ENCODE measurements at places on chromosomes 12 and 14.

DNA sequence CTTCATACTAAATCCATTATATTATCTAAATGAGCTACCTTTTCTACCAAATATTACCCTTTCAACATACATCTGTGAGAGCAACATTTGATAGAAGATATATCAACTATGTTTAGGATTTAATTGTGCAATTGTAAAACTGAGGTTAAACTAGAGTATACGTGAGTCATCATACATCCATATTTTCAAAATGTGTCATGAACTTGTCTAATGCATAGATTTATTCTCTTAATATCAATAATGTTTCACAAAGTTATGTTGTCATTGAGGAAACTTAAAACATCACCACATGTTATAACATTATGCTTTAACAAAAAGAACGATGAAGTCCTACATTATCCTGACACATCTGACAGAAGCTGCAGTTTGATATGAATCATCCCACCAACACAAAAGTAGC lies 645.5 kb upstream of the NOVA1 start:
- no peak for DNase-seq

DNA sequence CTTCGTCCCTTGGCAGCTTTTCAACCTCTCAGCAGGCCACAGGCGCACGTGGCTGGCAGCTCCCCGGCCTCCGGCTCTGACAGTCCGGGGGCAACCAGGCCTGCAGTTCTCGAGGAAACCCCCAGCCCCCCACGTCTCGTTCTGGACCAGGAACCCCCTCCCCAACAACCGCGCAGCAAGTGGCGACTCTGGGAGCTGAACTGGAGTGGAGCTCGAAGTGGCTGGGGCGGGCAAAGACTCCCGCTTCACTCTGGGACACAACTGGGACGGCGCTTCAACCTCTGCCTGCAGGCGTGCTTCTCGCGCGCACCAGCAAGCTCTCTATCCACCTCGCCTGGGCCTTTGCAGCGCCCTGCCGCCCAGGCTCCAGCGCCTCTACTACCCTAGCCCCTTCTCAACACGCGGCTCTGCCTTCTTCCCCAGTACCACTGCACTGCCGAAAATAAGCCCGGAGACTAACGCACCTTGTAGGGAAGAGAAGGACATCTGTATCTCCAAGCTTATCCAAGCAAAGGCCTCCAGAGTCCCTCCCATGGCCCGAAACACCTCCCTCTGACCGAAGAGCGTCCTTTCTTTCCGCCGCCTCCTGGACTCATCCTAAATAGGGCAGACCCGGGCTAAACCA lies 2.4 kb upstream of the NKX2-1 start:
- DNase-seq = no peak

- peak; percentile 9 for DNase-seq
Measured at GRCh38 chr12:40515041-40515816, 177.0 kb upstream of the CNTN1 start.

DNA sequence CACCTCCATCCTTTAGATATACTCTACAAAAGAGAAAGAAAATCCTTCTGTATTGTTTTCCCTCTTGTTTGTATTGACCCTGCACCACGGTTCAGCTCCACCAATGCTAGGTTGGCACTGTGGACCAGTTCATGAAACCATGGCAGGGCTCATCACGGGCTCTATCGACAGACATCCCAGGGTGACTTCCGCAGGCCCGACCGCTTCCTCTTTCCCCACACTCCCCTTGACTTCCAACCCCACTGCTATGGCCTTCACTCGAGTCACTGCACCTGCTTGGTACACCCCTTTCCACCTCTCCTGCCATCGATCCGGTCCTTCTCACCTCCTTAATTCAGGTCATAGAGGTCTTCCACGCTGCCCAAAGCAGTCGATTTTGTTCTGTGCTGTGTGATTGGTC lies 21.2 kb upstream of the AKAP5 start:
- no peak for DNase-seq

GRCh38 chr12:77521508-77522115 lies 309.1 kb upstream of the NAV3 start:
- DNase-seq = peak; percentile 72

- DNase-seq = no peak
Measured at GRCh38 chr14:69685218-69685616, 73.8 kb downstream of the SUSD6 start.

DNA sequence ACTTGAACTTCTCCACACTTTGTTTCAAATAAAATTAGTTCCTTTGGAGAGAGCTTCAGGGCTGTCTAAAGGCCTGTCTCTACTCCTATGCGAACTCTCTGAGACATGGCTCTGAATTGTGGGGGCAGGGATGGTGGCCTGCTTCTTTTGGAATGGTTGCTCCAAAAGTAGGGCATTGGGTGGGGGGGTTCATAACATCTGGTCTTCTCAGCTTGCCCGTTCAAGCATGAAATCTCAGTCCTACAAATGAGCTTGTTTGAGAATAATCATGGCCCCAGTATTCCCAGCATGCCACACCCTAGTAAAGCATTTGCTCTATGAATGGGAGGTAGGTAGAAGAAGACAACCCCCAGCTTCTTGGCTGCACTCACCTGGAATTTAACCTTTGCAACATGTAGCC lies 6.7 kb downstream of the GPR135 start:
- no peak for DNase-seq

DNA sequence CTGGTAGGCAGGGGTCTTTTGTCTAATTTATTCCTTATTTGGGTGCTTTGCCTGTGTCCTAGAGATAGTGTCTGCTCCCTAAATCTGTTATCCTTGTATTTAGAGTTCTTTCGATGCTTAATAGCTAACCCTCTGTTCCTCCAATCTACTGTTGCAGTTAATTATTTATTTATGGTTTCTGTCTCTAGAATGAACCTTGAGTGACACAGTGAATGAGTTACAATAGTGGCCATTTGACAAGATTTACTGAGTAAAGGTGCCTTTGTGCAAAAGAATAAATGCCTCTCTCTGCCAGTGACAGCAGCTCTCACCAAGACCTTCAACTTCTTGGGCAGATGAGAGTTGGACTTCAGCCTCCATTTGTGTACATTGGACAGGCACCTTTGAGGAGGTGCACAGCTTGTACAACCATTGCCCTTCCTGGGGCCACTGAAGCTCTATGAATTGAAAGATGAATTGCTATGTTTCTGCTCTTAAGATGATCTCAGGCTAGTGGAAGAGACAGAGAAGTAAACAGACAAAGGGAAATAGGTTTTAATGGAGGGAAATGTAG lies 165.9 kb downstream of the DERA start:
- no peak for DNase-seq

GRCh38 chr14:38991299-38991698 lies 111.7 kb downstream of the SEC23A start:
- no peak for DNase-seq

- DNase-seq = peak; percentile 58
Measured at GRCh38 chr14:100294213-100294962, 11.9 kb downstream of the SLC25A29 start.

- no peak for DNase-seq
Measured at GRCh38 chr12:6861391-6861790, 5.9 kb upstream of the TPI1 start.

GRCh38 chr14:51711505-51711904 lies 59.8 kb downstream of the FRMD6 start:
- DNase-seq = no peak

All from fibroblast of gingiva (primary cell).